ENCODE measurements at places on chromosomes 6 and 20. TPM values are rescaled to one million over a fixed set of nuclear protein-coding genes. Genes with fewer than 3 reads are reported as not detected.

DNA sequence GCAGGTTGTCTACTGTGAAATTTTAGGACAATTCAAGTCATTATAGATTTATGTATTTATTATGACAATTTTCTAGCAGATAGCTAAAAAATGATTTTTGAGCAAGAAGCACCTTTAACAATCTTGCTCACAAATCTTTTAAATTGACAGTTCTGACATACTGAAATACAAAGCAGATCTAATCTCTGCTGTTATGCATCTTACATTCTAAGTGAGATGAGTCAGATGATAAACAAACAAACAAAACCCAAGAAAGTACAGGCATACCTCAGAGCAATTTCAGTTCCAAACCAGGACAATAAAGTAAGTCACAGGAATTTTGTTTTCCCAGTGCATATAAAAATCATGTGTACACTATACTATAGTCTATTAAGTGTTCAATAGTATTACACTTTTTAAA, 430.7 kb upstream of the PTCHD4 start:
- no peak for DNase-seq

GRCh38 chr6:46290421-46291274, 119.9 kb upstream of the ENPP5 start:
- DNase-seq = no peak

- DNase-seq = no peak
Measured at GRCh38 chr6:126195625-126196236, 144.2 kb upstream of the CENPW start.

- DNase-seq = no peak
Measured at GRCh38 chr6:1164600-1164999, 147.3 kb upstream of the FOXQ1 start.

- DNase-seq = no peak
Measured at GRCh38 chr6:14143305-14143704, 25.7 kb downstream of the CD83 start.

The SCUBE3 gene
- total RNA-seq = 1.5 TPM

DNA sequence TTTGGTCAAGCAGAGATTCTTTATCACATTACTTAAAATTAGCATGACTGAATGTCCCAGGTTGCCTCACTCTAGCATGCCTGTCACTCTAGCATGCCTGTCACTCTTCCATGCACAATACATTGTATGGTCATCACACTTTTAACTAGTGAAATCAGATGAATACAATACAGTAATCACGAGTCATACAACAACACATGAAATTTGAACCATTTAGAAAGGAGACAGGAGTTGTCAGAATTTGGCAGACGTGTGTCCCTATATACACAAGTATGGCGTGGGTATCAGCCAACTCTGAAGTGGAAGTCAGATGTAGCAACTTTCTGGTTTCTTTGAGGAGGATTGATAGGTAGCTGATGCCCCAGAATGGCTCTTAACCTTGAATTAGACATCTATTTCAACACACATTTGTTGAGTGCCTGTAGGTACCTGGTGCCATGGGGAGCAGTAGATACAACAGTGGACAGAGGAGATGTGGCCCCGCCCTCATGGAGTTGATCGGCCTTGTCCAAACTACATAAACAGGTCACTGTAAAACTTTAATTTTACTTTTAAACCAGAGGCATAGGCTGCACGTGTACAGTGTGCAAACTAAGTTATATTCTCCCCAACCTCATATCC, 116.1 kb upstream of the TIAM2 start:
- DNase-seq = no peak

DNA sequence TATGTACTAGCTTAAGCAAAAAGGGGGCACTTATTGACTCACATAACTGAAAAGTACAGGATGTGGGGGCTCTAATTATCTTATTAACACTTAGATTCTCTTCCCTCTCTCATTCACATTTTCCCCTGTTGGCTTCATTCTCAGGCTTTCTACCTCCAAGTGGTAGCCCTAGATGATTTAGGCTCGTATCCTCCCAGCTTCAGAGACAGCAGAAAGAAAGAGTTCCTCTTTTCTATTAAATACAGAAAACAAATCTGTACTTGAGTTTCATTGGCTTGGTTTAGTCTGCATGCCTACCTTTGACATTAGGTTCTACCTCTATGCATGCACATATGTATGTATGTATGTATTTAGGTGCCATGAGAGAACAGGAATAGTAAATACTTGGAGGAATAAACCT, 15.5 kb upstream of the E2F3 start:
- no peak for DNase-seq

- no peak for DNase-seq
Measured at GRCh38 chr6:74170118-74170517, 474.1 kb downstream of the CD109 start.

DNA sequence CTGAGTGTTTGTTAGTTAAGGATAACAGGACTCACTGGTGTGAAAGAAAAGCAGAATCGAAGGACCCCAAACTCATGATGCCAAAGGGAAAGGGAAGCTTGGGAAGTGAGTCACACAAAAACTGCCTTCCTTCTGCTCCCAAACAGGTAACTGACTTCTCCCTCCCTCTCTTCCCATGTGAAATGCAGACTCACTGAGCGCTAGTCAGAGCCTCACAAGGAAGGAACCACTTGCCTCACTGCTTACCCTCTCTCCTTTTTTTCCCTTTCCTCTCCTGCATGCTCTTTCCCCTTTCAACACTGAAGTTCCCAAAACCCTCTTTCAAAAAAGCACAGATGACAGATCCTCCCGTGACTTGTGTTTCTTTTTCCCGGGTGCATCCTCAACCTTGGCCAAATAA, 56.4 kb downstream of the LYRM4 start:
- DNase-seq = no peak

DNA sequence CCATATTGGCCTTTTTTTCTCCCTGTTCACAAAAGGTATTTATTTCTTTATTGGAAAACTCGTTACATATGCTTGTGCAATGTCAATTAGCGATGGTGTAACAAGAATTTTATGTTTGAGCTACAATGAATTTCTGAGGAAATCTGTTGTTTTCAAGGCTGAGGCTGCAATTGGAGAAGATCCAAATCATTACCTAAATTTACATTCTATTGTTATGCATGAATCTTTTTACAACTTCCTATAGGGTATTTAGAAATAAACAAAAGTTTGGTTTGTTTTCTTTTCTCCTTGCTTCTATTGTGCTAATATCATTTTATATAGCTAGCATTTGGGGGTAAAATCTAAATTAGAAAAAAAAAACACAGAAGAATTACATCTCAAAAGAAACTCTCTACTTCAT, 34.7 kb upstream of the NKAIN2 start:
- DNase-seq = no peak

- no peak for DNase-seq
Measured at GRCh38 chr20:10619427-10619826, 54.4 kb downstream of the JAG1 start.

The BMP2 gene
- total RNA-seq = 24.3 TPM

- DNase-seq = peak; percentile 79
Measured at GRCh38 chr20:19992996-19993908, 23.9 kb upstream of the NAA20 start.

GRCh38 chr6:1082285-1082935, 229.5 kb upstream of the FOXQ1 start:
- DNase-seq = no peak

GRCh38 chr6:139753198-139753861, 378.9 kb upstream of the CITED2 start:
- DNase-seq = peak; percentile 56

GRCh38 chr6:56524891-56525703, 117.6 kb downstream of the DST start:
- DNase-seq = no peak

GRCh38 chr6:145749632-145750031, 14.3 kb upstream of the EPM2A start:
- DNase-seq = no peak

The CST7 gene
- total RNA-seq = not detected

GRCh38 chr6:169391473-169392071, 137.9 kb upstream of the THBS2 start:
- no peak for DNase-seq

DNA sequence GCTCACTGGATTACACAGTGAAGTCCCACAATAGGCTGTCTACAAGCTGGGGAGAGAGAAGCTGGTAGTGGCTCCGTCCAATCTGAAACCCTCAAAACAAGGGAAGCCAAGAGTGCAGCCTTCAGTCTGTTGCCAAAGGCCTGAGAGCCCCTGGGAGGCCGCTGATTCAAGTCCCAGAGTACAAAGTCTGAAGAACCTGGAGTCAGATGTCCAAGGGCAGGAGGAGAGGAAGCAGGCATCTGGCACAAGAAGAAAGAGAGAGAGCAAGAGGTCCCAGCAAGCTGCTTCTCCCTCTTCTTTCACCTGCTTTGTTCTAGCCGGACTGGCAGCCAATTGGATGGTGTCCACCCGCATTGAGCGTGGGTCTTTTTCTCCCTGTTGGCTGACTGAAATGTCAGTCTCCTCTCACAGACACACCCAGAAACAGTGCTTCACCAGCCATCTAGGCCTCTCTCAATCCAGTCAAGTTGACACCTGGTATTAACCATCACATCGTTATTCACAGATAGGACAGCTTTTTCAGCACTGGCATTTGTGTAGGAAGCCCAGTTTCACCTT, 51.2 kb downstream of the CRYBG1 start:
- DNase-seq = peak; percentile 45

GRCh38 chr6:42279144-42279781, 61.6 kb upstream of the MRPS10 start:
- peak; percentile 74 for DNase-seq

The EPPIN gene
- total RNA-seq = not detected

DNA sequence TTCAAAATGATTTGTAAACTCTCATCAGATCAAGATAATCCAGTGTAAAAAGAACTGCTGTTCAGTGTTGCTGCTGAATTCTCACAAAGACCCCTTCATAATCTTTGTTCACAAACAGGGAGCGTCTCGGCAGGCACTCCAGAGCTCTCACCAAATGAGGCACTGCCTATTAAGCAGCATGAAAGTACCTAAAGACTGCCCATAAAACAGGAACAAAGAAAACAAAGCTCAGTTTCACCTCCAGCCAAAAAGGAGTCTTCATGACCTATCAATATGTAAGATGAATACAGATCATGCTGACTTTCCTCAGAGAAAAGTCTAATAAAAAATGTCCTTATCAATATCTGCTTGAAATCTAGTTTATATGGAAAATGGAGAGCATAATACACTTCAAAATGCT, 41.8 kb downstream of the GPR63 start:
- DNase-seq = no peak

DNA sequence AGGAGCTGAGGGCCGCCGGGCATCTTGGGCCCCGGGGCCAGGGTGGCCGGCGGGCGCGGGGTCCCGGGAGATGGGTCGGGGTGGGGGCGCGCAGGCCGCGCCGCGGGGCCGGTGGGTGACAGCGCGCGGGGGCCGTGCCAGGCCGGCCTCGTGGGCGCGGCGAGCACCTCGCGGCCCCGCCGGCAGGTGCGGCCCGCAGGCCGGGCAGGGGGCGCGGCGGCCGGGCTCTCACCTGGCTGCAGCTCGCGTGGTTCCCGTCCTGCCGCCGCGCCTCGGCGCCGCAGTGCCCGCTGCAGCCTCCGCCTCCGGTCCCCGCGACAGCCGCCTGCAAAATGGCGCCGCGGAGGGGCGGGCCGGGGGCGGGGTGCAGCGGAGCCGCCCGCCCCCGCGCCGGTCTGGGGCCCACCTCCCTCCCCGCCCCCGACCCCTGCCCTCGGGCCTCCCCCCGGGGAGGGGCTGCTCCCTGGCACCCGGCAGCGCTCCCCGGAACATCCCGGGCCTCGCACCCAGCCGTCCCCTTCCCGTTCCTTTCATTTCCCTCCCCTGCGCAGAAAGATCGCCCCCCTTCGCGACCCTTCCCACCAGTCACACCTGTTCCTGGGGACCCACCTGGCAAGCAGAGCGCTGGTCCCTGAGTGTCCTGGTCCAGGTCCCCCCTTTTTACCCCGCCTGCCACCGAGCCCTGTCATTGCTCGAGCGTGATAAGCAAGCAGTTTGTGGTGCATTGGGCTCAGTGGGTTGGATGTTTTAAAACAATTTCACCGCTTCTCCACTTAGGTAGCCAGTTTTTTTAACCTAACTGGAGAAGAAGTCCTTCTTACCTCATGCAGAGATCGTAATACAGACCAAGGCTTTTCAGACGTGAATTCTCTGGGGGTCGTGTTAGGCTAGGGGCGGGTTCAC, at the start of gene SLC23A2:
Gene SLC23A2, minus strand, starts transcription at position 337 of the 903 bp plus-strand sequence. CDS start 68,948 bp downstream, outside the sequence.
- DNase-seq = peak; percentile 51

- DNase-seq = no peak
Measured at GRCh38 chr6:26162399-26162798, 75.2 kb downstream of the HFE start.

The ADGRG6 gene
- total RNA-seq = 98.7 TPM

The FRS3 gene
- total RNA-seq = 4.3 TPM

GRCh38 chr6:73109659-73110058, 115.6 kb downstream of the KHDC1L start:
- DNase-seq = no peak

- no peak for DNase-seq
Measured at GRCh38 chr6:53214172-53214571, 65.5 kb upstream of the GCM1 start.

The YIPF3 gene
- 83.3 TPM for total RNA-seq

Data from Caco-2 (cell line).